ENCODE measurements at places on chromosomes 12 and 14.

DNA sequence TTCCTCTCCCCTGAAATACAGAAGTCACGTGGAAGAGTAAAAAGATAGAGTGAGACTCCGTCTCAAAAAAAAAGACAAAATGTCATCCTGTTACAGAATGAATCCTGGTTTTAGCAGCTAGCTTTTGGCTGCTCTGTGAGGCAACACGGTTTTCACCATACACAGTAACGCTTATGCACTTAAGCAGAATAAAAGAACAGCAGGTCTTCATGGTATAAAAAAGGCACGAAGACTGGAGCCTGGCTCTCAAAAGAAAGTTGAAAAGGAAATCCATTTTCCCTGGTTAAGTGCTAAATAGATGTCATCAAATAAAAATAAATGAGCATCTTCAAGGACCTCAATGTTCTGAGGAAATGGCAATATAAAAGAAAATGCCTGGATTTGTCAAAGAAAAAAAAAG, 444.1 kb downstream of the IPO8 start:
- no peak for DNase-seq

- no peak for DNase-seq
These were observed 1115.6 kb downstream of the BCL11B start for GRCh38 chr14:98156411-98156810.

- no peak for DNase-seq
These were observed 30.3 kb upstream of the PELI2 start for GRCh38 chr14:56087671-56088471.

- DNase-seq = no peak
These were observed 108.1 kb downstream of the TTLL5 start for GRCh38 chr14:75769047-75769685.

- no peak for DNase-seq
These were observed 187.2 kb downstream of the KCNA5 start for GRCh38 chr12:5230861-5231260.

GRCh38 chr12:102728506-102729242, 188.4 kb downstream of the PAH start:
- DNase-seq = no peak

GRCh38 chr12:59164991-59165718, 244.9 kb upstream of the LRIG3 start:
- DNase-seq = peak; percentile 95

- peak; percentile 76 for DNase-seq
These were observed 55.3 kb downstream of the VCPKMT start for GRCh38 chr14:50060871-50061663.

GRCh38 chr12:46167412-46167811, 101.4 kb downstream of the SLC38A1 start:
- DNase-seq = no peak

GRCh38 chr14:105602799-105603793, 76.7 kb downstream of the TMEM121 start:
- no peak for DNase-seq

DNA sequence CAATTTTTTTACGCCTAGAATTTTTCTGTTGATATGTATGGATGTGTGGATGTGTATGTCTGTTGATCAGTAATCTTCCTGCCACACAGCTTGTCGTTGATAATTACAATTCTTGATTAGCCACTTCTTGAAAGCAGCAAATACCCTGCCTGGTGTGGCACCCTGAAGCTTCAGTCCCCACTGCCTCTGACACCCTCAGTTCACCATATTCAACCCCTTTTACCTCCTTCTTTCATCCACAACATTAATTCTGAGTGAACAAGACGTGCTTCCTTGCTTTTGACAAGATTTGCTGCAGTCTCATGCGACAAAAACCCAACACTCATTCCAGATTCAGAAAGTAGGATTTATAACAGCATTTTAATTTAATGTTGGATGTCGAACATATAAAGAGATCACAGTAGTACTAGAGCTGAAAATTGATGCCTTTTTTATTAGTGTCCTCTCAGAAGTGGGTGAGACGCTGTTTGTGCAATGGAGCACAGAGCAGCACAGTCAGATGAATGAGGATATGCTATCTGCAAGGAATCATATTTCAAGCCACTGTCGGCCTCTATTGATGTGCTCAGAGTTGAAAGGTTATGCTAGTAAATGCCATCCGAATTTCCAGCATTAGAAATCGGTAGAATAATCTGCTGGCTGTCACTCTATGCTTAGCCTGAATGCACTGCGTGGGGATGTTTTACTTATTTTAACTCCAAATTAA, 383.7 kb downstream of the EGLN3 start:
- DNase-seq = peak; percentile 60

DNA sequence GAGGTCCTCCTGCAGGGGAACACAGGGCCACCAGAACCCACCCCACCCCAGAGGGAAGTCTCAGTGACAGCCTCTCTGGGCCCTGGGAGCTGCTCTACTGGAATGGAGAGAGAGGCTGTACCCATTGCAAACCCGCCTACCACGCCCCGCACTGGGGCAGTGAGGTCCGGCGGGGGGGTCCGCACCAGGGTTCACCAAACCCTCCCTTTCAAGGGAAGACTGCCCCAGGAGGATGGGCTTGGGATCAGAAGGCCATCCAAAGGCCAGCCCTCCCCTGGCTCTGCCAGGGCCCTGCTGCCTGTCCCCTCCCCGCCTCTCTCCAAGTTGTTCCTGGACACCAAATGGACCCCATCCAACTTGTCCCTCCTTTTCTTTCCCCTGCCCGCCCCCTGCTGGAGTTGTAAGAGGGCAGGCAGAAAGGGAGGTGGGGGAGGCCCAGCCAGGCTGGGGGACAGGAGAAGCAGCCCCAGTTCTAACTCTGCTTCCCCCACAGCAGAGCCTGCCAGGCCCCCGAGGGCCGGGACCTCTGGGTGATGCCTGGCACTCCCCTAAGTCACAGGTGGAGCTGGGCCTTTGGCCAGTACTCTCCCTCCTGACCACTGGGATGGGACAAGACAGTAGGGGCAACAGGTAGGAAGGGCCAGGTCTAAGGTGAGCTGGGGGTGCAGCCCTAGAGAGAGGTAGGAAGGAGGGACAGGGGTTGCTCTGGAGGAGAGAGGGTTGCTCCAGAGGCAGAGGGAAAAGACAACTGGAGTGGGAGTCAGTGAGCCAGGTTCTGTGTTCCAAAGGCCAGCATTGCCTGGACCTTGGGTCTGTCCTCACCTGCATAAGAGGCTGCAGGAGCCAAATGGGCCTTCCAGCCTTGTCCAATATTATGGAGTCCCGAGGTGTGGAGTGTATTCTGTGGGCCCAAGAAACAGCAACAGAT, 3.2 kb upstream of the DIO3 start:
- no peak for DNase-seq

DNA sequence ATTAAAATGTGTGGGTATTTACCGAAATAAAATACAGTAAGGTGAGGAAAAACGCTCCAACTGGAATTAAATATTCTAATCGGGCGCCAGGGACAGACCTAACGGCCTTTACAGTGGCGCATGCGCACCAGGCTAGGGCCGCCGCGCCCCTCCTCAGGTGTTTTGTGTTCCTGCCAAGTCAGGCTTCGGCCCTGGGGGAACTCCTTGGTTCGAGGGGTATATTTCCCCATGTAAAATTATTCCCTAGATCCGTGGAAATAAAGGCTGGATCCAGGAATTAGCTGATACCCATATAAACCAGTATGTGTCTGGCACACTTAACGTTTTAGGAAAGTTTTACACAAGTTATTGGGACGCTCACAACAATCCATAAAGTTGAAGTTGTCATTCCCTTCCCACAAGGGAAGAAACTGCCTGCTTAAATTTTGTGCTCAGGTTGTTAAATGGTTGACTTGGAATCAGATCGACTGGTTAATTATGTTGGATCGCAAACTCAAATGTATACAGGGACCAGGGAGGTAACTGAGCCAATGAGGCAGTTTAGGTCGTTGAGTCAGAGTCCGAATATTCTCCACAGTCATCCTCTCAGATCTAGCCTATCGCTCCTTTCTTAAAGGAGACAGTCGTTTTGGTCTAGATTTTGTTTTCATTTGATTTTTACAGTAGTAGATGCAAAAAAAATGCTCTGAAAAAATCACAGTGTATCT, 621 bp upstream of the ANAPC7 start:
- DNase-seq = peak; percentile 86

DNA sequence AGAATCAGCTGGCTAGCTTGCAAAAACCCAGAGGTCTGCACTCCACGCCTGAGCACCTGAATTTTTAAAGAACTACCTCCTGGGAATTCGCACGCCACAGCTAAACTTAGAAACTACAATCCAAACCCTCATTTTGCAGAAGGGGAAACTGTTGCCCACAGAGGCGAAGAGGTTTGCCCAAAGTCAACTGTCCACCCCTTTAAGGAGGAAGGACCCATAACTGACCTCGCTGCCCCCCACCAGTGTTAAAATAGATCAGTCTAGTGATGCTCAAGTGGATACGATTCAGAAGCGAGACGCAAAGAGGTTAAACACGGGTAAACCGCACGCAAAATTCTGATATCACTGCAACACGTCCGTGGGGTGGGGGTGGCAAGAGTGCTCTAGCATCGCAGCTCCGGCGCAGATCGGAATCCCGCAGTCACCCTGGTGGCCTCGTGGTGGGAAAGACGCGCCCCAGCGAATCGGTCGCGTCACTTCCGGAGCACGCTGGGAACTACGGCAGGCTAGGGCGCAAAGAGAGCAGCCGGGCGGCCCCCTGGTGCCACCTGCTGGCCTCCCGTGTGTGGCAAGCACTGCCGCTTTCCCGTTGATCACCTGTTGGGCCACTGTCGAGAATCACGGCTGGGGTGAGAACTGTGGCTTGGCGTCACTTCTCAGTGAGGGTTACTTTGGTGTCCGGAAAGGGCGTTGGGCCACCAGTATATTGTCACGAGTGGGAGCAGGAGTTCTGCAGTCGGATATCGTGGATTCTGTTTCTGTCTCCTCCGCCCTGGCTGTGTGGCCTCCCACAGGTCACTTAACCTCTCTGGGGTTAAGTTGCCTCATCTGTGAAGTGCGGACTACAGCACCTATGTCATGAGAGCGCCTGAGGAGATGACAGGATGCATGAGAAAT, at the start of gene ALKBH2:
ALKBH2 (minus strand) TSS at position 451 of the 897 bp plus-strand sequence. CDS start 686 bp downstream, outside the sequence.
- peak; percentile 97 for DNase-seq

GRCh38 chr14:95774265-95775160, 60.6 kb upstream of the TCL1A start:
- peak; percentile 94 for DNase-seq

DNA sequence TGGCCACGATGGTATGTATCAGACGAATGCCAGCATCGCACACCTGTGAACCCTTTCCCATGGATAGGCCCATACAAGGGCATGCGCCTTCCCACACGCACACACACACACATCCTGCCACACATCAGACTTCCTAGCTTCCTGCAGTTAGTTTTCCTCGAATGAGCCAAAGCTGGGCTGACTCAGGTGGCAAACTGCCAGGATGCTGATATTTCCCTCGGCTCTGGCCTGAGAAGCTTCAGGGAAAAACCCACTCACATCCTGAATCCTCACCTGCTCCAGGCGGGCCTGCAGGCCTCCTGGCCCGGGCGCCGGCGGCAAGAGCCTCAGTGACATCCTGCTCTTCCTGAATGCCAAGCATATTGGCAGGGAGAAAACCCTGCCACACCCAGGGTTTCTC, 22.4 kb downstream of the CALM1 start:
- DNase-seq = peak; percentile 94

DNA sequence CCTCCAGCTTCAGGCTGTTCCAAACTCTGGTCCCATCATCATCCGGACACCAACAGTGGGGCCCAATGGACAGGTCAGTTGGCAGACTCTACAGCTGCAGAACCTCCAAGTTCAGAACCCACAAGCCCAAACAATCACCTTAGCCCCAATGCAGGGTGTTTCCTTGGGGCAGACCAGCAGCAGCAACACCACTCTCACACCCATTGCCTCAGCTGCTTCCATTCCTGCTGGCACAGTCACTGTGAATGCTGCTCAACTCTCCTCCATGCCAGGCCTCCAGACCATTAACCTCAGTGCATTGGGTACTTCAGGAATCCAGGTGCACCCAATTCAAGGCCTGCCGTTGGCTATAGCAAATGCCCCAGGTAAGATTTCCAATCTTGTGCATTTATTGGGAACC, 3.3 kb downstream of the SP1 start:
- peak; percentile 52 for DNase-seq

GRCh38 chr12:53709671-53710070, 17.6 kb downstream of the CALCOCO1 start:
- DNase-seq = no peak

DNA sequence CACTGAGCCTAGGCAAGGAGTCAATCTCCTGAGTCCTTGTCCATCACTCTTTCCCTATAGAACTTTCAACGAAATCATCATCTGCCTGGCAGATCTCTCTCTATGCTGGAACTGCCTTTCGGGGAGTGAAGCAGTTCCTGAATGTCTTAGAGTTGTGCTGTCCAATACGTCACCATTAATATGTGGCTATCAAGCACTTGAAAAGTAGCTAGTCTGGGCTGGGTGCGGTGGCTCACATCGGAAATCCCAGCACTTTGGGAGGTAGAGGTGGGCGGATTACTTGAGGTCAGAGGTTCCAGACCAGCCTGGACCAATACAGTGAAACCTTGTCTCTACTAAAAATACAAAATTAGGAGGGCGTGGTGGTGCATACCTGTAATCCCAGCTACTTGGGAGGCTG, 35.1 kb downstream of the NRDE2 start:
- DNase-seq = no peak

DNA sequence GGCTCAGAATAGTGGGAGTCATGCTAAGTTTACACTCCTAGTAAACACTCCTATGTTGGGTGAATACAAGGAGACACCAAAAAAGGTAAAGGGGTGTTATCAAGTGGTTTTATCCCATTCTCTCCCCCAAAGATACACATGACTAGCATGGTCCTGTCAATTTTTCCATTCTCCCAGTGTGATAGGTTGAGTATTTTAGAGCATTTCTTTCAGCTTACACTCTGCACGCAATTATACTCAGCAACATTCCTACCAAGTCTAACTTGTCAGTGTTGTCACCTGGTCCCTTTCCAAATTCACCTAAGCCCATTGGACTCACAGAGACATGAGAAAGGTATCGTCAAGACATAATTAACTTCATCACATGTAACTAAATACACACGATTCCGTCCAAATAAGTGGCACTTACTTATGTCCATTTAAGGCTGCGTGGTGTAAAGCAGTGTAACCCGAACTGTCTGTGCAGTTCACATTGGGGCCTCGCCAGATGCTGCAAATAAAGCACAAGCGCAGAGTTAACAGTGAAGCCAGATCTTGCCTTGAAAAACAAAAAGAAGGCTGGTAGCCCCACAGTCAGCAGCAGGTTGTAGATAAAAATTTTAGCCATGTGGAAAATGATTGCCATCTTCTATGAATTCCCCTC, 159.7 kb downstream of the ANKS1B start:
- no peak for DNase-seq

GRCh38 chr12:123225443-123225842, 7.5 kb downstream of the MPHOSPH9 start:
- no peak for DNase-seq

- DNase-seq = no peak
These were observed 22.9 kb upstream of the CTDSP2 start for GRCh38 chr12:57869298-57869926.

- no peak for DNase-seq
These were observed 109.8 kb upstream of the GPHB5 start for GRCh38 chr14:63428486-63428885.
